Renal cortex interstitium (tissue), 15 donors: ENCODE measurements at places on chromosomes 11 and 22.

- peak; percentile 68 for DNase-seq
These were observed at the start of gene CNTN5 for GRCh38 chr11:99020352-99021225. Gene CNTN5 (plus strand): TSS chr11:99020949.

DNA sequence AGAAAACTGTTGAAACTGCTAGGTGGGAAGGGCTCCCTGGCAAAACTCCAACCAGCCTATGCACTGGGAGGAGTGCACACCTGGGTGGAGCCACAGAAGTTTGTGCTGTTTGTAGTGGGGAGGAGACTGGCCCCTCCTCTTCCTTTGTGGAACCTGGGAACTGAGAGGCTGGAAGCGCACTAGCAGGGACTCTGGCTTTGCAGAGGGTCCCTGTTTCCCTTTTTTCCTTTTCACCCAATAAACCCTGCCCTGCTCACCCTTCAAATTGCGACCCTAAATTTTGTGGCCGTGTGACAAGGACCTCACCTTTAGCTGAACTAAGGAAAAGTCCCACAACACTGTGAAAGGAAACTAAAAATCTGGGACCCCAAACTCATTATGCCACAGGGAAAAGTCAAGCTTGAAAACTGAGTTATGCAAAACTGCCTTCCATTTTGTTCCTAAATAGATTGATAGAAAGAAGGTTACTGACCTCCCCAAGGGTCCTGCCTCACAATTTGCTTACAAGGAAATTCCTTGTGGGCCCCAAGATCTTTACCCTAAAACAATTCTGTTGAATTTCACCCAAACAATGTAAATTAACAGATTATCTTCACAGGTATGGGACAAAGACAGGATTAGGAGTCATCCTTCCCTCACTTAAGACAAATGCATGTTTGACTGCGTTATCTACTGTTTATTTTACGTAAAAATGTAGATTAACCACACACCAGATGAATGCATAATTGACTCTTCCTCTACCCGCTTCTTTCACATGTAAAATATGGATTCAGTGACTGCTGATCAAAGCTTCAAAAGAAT lies 81.0 kb downstream of the SLC36A4 start:
- no peak for DNase-seq

DNA sequence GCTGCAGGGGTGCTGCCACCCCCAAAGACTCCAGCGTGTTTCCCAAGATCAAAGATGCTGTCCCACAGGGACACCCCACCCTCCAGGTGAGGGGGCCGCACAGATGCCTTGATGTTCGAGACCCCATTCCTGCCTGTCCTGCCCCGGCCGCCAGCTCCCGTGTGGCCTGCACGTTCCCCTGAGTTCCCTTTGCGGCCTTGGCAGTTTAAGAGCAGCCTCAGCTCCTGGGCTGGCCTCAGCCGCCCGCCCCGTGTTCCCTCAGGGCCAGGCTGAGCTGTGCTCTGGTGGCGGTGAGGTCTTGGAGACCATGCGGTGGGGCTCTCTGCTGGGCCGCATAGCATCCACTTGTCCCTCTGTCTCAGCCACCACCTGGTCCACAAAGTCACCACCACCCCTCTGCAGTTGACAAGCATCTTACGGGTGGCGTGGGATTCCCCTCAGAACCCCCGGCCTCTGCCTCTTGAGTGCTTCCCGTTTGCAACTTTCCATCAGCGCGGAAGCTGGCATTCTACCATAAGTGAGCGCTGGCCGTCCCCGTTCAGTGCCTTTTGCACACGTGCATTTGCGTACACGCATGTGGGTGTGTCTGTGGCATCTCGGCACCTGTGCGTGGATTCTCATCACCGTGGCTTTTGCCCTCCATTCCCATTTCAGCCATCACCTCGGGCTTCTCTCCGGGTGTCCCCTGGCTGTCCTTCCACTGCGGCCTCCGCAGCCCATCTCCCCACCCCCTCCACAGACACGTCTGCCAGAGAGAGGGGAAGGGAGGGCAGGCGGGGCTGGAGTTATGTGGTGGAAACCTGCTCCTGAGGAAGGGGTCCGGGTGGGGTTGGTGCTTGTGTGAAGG lies 35.9 kb downstream of the CTTN start:
- no peak for DNase-seq

- DNase-seq: no peak
These were observed 15.2 kb downstream of the MRGPRG start for GRCh38 chr11:3203221-3204043.

DNA sequence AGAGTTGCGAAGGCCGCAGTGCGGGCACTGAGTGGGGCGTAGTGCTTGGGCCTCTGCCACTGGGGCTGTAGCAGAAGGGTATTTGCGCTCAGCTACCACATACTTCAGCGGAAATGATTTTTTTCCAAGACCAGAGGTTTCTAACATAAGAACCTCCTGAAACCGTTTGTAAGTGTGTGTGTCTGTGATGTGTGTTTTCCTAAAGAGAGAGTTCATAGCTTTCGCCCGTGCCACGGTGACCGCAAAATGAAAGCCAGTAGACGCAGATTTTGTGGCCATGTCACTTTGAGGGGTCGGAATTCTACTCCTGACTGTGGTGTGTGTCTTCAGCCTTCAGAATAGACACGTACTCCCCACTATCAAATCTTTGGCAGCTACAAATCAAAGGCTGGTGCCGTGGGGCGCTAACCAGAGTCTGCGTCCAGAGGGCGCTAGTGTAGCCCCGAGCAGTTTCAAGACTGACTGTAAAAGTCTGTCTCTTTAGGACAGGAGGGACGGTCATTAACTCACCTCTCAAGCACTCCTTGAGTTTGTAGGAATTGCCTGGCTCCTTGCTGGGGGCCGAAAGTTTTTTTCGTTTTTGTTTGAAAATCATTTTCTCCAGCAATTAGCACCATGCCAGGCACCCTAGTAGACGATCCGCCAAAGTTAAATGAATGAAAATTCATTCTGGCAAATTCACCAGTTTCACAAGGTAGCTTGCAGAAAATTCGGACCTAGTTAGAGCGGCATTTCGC lies 2.5 kb upstream of the CALCA start:
- no peak for DNase-seq

GRCh38 chr22:29375398-29376076 lies 12.8 kb downstream of the AP1B1 start:
- no peak for DNase-seq
